HAP-1 (cell line): ENCODE measurements at places on chromosomes 16 and 17.
A peak's percentile ranks its signal among the peaks of the same experiment; 100 is the strongest.

DNA sequence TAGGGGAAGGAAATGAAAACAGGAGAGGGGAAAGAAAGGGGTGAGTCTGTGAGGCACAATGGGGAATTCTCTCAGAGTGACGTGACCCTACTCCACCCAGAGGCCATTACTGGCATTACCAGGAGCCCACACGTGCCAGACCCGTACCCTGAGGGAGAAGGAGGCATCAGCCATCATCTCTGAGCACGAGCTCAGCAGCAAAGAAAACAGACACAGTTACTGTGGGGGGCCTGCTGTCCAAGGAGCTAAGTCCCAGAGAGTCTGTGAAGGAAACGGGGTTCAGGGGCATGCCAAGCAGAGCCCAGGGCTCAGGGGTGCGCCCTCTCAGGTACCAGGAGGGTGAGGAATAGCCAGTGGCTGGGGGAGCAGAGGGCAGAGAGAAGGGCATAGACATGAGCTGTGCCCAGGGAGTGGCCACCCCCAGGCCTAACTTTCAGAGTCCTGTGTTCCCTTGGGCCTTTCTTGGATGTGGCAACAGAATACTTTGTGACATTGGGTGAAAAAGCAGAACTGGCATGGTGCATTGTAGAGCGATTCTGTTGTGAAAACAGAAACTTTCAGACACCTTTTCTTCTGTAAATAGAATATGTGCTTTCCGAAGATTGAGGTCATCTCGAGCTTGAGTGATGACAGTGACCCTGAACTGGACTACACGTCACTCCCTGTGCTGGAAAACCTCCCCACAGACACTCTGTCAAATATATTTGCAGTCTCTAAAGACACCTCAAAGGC, 11.3 kb downstream of the TAF1C start:
- DNase-seq, result no peak

DNA sequence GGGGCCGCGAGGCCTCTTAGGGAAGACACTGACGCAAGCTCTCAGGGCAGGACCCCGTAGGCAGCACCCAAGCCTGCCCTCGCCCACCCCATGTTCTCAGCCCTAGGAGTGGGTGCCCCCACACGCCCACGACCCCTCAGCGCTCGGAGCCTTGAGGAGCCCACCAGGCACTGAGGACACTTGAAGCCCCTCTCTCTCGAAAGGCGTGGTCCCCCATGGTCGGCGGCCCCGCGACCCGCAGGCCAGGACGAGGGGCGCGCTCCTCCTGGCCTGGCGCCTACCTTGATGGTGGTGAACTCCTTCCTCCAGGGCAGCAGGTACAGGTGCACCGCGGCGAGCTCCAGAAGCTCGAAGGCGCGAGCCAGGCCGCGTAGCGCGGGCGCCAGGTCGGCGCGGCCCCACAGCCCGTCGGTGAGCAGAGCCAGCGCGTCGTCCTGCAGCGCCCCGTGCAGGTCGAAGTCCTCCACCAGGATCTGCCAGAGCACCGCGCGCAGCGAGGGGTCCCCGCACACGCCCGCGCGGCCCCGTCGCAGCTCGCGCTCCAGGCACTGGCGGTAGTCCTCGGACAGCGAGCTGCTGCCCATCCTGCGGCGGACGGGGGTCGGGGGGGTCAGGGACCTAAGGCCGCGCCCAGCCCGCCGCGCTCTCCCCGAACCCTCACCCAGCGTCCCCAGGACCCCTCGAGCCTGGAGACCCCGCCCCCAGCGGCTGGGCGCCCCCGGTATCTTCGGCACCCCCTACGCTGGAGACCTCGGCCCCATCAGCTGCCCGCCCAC, 668 bp downstream of the SPATA2L start:
- DNase-seq, result no peak

DNA sequence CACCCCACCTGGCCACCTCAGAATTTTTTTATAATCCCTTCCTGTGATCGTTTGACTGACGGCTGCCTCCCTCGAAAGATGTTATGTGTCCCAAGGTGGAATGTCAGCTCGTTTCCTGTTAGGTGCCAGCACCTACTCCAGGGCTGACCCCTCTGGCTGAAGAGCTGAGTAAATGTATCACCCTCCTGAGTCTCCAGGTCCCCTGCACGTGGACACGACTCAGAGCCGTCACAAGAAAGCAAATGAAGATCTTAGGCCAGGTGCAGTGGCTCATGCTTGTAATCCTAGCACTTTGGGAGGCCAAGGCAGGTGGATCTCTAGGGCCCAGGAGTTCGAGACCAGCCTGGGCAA, 273.2 kb downstream of the C16orf95 start:
- no peak for DNase-seq

GRCh38 chr16:46855389-46855788, 24.4 kb upstream of the C16orf87 start:
- DNase-seq, result no peak

GRCh38 chr16:64238571-64238970, 883.3 kb downstream of the CDH11 start:
- DNase-seq, result no peak

DNA sequence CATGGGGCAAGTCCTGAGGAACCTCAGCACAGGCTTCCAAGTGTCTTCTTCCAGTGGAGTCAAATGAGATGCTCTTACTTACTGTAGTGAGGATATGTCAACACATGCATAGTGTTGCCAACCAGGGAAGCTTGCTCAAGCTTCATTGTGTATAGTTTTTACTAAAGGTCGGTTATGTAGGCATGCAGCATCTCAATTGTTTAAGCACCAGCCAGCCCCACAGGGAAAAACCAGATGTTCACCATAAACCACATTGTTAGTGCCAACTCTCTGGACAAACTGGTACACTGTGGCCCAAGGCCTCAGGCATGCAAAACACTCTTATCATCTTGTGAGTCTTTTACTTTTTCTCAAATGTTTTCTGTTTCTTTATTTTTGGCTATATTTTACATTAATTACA, 152.1 kb downstream of the PHKB start:
- DNase-seq, result no peak

GRCh38 chr16:51949282-51949681, 597.7 kb downstream of the TOX3 start:
- no peak for DNase-seq

- DNase-seq, result no peak
Measured at GRCh38 chr16:66458292-66458691, 31.2 kb downstream of the BEAN1 start.

DNA sequence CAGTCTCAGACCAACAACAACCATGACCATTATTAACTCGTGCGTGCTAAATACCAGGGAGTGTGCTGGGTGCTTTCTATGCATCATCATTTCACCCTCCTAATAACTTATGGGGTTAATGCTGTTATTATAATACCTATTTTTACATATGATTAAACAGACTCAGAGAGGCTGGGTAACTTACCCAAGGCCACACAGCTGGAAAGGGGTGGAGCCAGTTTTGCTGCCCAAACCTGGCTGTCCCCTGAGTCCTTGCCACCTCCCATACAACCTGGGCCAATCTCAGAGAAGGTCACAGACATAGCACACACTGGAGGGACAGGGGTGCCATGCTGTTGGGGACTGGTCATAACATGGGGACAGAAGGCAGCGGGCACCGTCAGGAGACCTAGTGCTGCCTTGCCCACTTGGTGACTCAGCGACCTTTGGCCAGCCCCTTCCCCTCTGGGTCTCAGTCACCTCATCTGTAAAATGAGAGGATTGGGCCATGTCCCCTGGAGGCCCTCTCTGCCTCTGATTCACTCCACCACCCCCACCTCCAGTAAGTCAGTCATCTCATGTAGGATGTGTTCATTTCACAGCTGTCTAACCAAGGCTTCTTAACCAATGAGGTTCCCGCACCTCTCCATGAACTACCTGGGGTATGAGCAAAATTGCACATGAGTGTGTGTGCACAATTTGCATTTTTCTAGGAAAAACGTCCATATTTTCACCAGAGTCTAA, 11.4 kb upstream of the FADS6 start:
- DNase-seq, result no peak

DNA sequence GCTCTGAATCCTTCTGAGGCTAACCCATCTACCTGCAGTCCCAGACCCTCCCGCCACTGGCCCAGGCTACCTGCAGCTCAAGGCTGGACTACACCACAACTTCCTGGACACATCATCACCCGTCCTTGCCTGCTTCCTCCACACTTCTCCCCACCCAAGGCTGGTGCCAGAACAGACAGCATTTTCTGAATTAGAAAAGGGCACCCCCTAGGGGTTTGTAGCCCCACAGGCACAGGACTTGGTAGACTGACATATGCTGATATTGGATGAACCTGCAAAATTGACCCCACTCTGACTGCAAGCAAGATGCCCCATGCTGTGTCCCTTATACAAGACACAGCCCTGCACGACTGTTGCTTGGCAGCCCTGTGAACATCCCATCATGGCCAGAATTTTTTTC, 271.5 kb upstream of the C16orf82 start:
- DNase-seq, result no peak

GRCh38 chr16:2026461-2027023, at the start of gene NHERF2:
NHERF2 (plus strand) TSS chr16:2026902; CDS start chr16:2027006, 104 bp downstream.
- DNase-seq, result peak; percentile 60

DNA sequence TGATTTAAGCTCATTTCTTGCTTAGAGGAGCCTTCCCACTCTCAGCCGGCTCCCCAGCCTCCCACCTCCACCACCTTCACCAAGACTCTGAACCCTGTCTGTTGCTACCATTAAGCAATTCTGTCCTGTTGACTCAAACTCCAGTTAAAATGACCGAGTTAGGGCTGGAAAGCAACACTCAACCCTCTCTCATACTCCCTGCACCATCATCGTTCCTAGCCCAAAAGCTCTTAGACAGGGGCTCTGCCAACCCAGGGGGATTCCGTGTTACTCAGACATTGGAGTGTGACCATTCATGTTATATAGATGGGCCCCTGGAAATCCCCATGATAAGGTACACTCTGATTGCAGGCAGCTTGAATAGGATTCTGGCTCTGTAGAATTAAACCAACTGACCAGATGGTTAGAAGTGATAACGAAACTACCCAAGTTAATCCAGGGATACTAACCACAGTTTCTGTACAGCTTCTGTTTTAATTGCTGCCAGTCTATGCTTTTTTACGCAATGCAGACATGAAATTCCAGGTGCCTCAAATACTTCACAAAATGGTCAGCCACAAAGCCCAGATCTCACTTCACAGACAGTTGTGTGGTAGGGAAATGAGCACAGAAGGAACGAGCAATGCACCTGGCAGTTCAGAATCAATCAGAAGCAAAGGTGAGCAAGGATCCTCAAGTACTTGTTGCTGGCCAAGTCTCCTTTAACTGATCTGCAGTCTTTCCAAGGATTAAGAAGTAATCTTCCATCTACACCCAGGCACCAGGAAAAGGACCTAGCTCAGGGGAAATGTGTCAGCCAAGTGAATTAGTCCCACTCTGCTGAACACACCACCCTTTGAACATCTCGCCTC, 2.1 kb downstream of the SSTR2 start:
- DNase-seq, result no peak

- DNase-seq, result no peak
Measured at GRCh38 chr17:32515677-32516383, 29.0 kb downstream of the CDK5R1 start.

DNA sequence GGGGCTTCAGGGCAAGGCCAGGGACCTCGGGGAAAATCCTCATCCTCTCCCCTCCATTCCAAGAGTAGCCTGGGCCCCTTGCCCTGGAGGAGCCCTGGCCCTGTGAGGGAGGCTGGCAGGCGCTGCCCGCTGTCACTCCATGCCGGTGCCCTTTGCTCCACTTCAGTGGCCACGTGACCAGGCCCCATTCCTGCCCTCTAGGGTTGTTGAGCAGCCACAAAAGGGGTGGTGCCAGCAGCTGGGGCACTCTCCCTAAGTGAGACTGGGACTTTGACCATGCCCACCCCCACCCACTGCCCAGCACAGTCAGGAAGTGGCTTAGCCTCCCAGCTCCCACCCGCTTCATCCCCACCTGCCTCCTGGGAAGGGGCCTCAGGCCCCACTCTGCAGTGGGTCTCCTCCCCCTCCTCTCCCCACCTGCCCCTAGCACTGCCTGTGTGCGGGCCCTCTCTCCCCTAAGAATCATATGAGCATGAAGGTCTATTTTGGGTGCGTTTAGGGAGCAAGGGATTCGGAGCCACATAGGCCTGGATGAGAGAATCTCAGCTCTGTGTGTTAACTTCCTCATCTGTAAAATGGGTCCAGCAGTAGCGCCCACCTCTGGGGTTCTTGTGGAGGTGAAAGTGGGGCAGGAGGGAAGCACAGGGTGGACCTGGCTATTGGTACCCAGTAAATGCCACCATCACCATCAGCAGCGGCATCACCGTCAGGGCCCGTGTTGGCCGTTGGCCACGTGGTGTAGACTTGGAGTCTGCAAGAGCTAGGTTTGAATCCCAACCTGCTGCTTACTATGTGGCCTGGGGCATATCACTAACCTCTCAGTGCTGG, 7.2 kb downstream of the PDK2 start:
- DNase-seq, result no peak

DNA sequence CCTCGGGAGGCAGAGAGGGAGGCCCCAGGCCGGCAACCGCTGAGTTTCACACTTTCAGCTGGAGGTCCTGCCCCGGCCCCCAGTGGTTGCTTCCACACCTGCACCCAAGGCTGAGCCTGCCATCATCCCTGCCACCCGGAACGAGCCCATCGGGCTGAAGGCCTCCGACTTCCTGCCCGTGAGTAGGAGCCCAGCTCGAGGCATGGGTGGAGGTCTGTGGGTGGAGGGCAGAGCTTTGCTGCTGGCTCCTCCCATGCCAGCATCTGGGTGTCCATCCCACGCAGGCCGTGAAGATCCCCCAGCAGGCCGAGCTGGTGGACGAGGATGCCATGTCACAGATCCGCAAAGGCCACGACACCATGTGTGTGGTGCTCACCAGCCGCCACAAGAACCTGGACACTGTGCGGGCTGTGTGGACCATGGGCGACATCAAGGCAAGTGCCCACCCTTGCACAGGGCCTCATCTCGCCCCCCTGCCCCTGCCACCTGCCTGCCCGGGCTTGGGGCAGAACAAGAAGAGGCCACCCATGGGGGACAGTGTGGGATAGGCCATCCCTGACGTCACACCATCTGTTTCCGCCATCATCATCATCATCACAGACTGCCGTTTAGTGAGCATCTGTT, 19.6 kb downstream of the KATNB1 start:
- no peak for DNase-seq

DNA sequence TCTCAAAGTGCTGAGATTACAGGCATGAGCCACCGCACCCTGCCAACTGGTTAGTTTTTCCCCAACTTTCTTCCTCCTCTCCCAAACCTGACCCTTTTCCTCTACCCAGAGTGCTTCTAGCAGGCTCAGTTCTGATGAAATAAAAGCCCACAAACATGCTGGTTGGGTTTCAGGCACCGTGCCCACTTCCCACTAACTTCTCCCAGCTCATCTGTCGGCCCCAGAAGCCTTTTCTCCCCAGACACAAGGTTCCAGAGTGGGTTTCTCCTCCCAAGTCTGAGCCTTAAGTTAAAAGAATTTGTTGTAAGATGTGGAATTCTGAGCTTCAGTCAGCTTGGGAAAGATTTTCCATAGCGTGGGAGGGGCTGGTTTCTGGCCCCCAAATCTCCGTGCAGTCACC, 11.5 kb upstream of the SCN4A start:
- DNase-seq, result no peak

- no peak for DNase-seq
Measured at GRCh38 chr16:66572356-66572755, 6.1 kb downstream of the CMTM1 start.

DNA sequence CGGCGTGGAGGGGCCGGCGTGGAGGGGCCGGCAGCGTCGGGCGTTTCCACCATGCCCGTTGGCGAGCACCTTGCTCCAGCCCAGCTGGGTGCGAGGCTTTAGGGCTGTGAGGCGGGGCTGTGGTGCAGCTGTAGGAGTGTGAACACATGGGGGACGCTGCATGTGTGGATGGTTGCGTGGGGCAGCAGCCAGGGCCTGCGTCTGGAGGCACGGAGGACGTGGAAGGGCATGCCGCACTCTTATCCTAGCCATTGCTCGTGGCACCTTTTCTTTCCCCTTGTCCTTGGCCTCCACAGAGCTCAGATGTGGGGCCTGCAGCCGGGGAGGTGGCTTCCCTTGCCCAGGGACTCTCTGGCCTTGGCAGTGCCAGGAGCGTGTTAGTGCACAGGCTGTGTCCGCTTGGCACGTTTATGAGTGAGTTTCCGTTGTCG, 47.8 kb downstream of the PDPK1 start:
- no peak for DNase-seq
